ENCODE measurements at places on chromosomes 3 and 15.

DNA sequence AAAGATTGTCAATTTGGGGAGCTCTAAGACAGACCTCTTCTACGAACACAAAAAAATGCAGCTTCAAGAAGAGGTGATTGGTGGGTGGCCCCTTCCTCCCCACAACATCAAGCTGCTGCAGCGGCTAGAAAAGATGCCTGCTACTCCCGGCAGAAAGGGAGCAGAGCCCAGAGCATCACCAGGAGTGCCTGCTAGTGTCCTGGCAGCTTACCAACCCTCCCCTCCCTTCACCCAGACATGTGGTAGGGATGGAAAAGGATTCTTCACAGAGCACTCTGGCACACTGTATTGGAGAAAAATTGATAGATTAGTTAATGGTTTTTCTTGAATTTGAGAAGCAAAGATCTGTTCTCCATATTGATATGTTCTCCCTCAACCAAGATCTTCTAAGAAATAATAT, 10.8 kb downstream of the IP6K1 start:
- no peak for DNase-seq

DNA sequence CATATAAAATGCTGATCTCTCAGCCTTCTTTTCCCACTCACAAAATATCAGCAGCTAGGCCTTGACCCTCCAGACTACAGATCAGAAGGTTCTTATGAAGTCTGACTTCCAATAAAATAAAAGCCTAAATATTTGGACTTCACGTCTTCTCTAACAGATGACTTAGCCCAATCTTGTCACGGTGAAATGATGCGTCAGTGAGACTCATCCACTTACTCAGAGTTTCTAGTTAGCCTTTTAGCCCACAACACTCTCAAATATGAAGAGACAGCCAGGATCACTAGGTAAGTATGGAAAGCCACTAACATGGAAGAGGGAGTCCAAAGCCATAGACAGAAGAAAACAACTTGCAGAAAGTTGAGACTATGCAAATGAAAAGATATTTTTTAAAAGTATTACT, 601.2 kb downstream of the PYDC2 start:
- peak; percentile 14 for DNase-seq

- no peak for DNase-seq
Observed at GRCh38 chr3:69389520-69390248, 3.8 kb upstream of the FRMD4B start.

- DNase-seq: no peak
Observed at GRCh38 chr15:89168316-89168833, 53.0 kb downstream of the RLBP1 start.

- no peak for DNase-seq
Observed at GRCh38 chr15:79601405-79602086, 169.4 kb downstream of the MINAR1 start.

GRCh38 chr3:146187334-146187950, 26.5 kb upstream of the PLOD2 start:
- DNase-seq: peak; percentile 34

DNA sequence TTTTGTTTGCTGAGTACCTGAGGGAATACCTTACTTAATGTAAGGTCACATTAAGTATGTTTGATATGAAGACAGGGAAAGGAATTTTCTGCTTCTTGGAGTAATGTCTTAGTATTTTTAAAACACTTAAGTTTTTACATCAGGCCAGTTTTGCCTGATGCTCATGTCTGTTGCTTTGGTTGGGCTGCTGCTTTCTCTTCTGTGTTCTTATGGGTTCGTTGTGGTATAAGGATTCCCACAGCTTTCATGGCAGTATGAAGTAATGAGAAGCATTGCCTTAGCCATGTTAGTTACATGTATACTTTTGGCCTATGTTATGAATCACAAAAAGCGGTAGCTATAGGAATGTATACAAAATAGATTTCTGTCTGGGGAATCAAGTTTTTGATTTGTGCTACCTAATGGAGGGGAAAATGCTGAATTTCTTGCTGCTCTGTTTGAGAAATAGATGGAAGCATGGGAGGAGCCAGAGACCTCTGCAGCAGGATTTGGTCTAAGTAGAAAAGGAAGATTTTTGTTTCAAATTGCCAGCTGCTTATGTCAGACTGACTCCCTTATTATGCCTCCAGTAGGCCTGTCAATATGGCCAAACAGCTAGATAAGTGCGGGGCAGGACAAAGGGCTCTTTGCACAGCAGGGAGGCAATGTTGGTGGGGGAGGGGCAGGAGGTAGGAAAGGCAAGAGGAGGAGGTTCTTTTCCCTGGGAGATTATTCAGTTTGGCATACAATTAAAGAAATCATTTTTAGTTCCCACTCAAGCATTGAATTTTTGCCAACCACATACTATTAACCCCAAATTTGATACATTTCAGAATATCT, 5.2 kb downstream of the SETD5 start:
- DNase-seq: peak; percentile 42

DNA sequence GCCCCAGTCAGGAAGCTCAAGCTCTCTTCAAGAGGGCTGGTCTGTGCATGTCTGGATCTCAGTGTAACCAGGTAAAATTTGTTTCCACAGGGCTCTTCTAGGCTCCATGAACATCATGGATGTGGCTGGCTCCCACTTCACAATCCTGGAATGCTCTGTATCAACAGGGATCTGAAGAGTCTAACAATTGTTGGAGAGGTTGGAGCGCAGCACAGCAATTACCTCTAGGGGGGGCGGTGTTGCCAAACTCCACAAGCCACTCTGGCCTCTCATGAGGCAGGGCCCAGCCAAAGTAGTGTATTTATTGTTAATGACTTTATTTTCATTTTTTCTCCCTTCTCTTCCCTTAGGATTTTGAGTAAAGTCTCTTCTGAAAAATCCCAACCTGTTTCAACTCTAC, 6.1 kb upstream of the EIF2B5 start:
- DNase-seq: peak; percentile 45

GRCh38 chr3:127911421-127911931, 3.6 kb upstream of the KBTBD12 start:
- peak; percentile 12 for DNase-seq

DNA sequence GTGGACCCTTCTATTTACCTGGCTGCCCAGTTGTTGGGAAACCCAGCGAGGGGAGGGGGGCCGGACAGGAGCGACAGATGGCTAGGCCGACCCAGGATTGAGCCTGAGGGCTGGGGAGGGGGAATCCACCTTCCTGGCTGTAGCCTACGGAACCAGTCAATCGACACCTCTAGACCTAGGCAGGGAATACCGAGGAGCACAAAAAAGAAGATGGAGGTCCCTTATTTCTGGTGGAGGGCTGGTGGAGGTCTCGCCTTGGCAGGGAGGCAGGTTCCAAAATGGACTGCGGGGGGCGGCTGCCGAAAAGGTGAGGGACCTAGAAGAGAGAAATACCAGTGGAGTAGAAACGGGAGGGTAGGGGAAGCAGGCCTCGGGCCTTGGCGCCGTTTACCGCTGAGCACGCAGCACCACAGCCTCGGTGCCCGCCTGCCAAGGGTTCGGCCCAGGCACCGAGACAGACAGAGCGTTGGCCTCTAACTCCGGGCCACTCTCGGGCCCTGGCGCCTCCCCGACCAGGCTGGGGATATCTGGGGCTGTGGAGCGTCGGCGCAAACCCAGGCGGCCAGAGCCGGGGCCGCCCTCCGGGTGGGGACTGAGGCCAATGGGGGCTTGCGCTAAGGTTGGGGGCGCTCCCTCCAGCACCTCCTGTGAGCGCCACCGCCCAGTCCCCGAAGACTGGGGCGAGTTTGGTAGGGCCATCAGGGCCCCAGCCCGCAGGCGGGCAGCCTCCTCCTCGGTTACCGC, 1.6 kb downstream of the ANKRD63 start:
- no peak for DNase-seq

GRCh38 chr15:71804695-71805470, 5.5 kb upstream of the NR2E3 start:
- no peak for DNase-seq

DNA sequence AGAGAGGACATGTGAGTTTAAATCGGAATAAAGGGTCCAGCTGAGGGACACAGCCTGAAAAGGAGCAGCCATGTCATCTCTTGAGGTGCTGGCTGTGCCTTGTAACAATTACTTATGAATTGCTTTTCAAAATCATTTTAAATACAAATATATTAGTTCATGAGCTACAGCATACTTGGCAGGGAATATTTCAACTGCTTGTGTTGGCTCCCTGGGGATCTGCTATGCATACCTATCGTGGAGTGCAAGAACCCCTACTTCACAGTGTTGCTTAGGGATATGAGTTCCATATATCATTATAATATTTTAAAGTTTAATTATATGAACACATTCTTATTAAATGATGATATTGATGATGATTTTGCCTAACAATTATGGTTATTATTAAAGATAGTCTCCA, 19.1 kb upstream of the P2RY14 start:
- peak; percentile 36 for DNase-seq

GRCh38 chr3:119481079-119481478, 12.3 kb downstream of the POGLUT1 start:
- no peak for DNase-seq

DNA sequence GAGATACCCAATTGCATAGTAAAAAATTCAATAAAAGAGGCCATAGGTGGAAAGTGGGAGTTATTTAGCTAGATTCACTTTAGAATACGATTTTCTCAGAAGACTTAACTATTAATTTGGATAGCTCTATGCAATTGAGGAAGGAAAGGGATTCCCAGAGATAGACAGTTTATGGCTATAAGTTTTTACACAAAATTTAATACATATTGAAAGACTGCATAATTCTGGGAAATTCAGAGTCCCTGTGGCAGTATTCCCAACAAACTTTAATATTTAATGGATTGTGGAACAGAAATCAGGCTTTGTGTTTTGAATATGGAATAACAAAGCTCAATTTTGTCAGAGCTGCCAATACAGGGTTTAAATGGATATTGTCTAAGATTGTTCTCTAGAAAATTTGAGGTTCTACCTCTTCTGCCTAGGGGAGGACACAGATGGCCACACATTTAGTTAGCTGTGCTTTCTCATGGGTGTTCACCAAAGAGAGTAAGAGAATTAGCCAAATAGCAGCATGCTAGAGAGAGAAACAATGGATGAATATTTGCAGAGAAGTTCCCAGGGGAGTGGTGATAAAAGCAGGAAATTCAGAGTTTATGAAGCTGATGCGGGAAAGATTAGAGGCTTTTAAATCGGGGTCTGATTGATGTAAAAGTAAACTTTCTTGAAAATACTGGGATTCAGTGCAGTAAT, 8.5 kb downstream of the ISL2 start:
- DNase-seq: no peak

- no peak for DNase-seq
Observed at GRCh38 chr3:153250446-153250845, 88.4 kb downstream of the RAP2B start.

GRCh38 chr3:64650715-64651114, 37.1 kb downstream of the ADAMTS9 start:
- DNase-seq: peak; percentile 76

DNA sequence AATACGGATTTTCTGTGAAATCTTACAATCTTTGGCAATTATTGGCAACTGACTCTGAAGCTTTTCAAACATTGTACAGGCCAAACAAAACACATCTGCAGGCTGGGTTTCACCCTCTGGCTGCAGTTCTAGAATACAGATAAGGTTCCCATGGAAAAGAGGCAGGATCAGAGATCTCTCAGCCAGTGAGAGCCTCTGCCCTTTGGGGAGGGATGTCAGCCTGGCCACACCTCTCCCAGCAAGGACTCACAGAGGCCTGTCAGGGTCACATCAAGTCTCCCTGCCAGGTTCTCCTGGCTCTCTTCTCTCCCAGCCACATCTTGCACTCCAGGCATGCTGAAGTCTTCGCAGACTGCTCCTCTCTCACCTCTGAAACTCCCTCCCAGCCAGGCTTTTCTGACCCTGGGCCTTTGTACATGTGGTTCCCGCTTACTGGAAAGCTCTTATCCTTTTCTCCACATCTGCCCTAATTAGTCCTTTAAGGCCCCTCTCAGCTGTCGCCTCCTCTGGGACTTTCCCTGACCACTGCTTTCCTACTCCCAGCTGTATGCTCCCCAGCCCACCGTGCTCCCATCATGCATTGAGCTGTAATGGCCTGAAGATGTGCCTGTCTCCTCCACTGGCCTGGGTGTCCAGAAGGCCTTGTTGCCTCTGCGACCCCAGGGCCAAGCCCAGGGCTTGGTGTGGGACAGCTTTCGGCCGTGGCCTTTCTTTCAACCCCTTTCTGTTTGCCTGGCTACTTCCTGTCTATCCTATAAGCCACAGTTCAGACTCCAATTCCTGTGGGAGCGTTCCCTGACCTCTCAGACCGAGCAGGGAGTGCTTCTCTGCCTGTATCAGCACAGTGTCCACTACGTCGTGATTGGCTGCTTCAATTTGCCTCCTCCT, 4.3 kb downstream of the RBP1 start:
- peak; percentile 46 for DNase-seq

DNA sequence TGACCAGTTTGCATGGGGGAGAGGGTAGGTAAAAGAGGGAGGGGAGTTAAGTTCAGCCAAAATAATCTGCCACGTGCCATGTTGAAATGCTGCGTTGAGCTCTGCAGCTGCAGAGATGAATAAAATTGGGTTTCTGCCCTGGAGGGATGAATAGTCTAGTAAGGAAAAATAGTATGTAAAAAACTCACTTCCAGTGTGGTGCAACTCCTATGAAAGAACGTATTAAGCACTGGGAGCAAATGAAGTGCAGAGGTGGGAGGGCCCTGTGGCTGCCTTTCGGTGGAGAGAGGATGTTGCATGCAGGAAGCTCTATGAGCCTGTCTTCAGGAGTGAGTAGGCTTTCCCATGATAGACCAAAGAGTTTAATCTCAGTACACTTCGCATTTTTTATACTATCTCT, 8.6 kb downstream of the CEP63 start:
- DNase-seq: peak; percentile 28

All from fibroblast of skin of right biceps (primary cell).